ENCODE measurements at places on chromosomes 2 and 18.

DNA sequence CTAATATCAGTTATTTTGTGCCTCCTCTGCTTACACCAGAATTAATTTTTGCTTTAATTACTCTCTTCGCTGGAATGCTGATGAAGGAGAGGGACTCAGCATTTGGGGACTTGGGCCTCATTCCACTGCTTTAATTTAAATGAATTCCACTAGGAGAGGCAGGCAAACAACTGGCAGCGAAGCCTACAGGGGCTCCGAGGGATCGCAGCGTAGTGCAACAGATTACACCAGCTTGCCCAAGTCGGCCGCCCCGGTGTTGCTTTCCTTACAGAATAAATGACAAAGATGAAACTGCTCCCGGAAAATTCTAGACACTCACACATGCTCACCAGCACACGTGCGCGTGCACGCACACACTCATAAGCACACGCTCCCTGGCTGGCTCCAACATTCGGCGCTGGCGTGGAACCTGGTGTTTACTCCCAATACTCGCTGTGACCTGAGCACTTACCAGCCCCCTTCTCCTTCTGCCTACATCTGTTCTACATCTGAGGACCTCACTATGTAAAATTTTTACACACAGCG is 175.4 kb downstream of the ZNF521 start:
- no peak for DNase-seq

- DNase-seq, result no peak
Measured at GRCh38 chr18:51711298-51711889, 513.9 kb upstream of the MEX3C start.

- DNase-seq, result no peak
Measured at GRCh38 chr2:89833116-89833779, 1141.8 kb downstream of the RPIA start.

DNA sequence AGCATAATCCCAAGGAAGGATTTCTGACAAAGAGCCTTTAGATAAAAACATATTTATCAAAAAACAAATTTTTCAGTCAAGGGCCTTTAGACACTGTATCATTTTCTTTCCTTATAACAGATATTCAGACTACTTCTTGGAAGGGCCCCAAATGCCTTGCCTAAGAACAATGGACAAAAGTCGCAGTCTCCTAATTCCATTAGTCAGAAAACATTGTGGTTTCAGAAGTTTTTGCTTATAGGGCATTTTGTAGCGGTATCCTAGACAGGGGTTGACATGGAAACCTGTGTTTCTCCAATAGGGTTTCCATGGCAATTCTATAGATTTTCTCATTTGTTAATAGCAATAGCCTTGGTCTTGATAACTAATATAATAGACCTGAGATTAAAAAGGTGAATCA is 36.7 kb upstream of the AGPS start:
- no peak for DNase-seq

GRCh38 chr2:237459741-237460174 is 27.3 kb upstream of the MLPH start:
- no peak for DNase-seq

- no peak for DNase-seq
Measured at GRCh38 chr2:55052129-55053061, 2.1 kb upstream of the RTN4 start.

DNA sequence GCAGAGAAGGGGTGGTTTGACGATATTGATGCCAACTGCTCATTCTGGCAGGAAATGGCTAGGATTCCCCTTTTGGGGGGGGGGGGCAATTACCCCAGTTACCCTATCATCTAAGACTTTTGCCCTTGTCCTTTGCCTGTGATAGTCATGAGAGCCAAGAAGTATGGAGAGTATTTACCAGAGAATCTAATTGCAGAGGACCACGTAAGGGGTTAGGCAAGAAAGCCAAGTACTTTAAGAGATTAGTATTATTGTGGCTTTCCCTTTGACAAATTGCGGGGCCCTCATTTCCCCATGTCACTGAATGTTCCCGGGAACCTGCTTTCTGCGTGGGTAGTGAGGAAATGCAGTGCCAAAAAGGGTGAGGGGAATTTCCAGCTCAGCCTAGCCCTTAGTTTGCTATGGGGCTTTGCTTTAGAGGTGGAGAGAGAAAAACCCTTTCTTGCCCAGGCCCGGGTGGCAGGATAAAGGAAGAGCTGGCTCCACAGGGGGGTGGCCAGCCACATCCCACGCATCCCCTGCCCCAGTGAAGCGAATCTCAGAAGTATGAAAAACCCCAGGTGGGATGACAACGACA is 1.5 kb downstream of the AQP4 start:
- no peak for DNase-seq

- DNase-seq, result no peak
Measured at GRCh38 chr2:60230037-60230436, 323.4 kb downstream of the BCL11A start.

- DNase-seq, result no peak
Measured at GRCh38 chr18:40676668-40677067, 1278.4 kb upstream of the PIK3C3 start.

DNA sequence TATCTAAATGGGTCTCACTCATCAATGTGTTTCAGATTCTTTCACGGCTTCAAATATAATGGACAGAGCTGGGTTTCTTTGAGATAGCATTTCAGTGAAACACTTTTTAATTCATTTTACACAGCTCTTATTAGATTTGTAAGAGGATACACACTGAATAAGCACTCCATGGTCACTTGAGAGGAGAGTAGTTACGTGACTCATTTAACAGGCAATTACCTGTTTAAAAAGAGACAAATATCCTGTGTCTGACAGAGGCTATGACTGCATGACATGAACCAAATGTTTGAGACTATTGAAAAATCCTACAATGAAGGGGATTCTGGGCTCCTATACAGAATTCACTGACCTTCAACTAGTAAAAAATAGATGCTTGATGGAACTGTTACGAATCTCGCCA is 786.9 kb downstream of the EPHA4 start:
- no peak for DNase-seq

DNA sequence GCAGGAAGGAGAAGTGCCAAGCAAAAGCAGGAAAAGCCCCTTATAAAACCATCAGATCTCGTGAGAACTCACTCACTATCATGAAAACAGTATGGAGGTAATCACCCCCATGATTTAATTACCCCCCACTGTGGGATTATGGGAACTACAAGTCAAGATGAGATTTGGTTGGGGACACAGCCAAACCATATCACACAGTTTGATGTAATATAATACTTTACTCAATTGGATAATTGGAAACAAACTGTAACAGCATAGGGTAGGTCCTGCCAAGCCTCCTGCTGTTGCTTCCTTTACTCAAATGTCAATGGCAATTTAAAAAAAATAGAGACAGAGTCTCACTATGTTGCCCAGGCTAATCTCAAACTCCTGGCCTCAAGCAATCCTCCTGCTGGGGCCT is 15.5 kb upstream of the METTL21A start:
- DNase-seq, result no peak

- DNase-seq, result no peak
Measured at GRCh38 chr2:26562811-26563645, 78.1 kb downstream of the CIB4 start.

GRCh38 chr18:54765636-54766375 is 62.5 kb upstream of the RAB27B start:
- no peak for DNase-seq

GRCh38 chr18:7840411-7840810 is 273.3 kb downstream of the PTPRM start:
- no peak for DNase-seq

GRCh38 chr2:154452906-154453493 is 245.5 kb upstream of the KCNJ3 start:
- DNase-seq, result no peak

DNA sequence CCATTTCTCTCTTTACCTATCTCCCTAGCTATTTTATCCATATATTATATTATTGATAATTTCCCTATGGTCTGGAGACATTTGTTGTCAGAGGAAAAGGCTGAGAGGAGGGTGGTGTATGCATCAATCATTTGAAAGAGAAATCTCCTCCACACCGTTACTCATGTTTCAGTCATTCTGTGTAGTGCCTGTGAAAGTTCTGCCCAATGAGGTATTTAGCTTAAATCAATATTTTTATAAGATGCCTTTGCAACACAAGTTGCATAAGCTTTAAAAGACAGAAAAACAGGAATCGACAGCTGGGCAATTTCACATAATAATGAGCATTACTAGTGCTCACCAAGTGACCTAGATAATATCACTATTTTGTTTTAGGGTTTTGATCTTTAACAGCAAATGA is 363.7 kb upstream of the FSIP2 start:
- DNase-seq, result no peak

DNA sequence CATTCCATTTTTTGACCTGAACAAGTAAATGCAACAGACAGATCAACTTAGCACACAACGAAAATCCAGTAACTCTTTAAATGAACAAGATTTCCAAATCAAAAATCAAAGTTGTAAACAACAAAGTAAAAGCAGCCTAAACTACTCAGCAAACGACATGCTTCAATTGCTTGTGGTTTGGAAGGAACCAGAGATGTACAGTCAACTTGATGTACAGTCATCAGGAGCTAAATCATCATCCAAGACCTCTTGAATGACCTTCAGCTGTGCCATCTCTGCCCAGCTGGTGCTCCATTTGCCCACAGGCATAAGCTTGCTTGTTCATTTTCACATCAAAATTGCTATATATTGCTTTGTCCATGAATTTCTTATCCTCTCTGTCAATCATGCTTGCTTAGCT is 109.8 kb downstream of the UPP2 start:
- no peak for DNase-seq

DNA sequence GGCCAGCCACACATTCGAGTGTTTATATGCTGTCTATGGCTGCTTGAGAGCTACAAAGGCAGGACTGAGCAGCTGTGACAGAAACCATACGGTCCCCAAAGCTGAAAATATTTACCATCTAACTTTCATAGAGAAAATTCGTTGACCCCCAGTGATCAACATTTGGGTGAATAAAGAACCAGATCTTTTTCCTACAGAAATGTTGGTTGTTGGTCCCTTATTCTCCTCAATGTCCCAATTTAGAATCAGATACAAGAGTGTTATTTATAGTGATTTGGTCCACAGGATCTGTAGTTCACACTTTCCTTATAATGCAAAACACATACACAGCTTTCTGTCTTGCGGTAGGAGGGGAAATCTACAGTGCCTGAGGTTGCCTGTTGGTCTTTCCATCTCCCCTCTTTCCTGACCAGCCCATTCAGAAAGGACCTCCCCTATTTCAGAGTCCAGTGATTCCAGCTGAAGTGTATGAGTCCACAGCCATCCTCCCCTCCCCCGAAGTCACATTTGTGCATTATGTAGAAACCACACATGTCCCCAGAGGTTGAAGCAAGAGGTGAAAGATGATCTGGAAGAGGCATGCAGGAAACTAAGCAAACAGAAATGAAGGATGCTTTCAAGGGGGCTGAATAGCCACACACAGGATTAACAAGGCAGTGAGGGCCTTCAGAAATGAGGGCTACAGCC is 61.9 kb downstream of the SPRED2 start:
- no peak for DNase-seq

GRCh38 chr2:152251811-152252210 is 76.2 kb upstream of the STAM2 start:
- DNase-seq, result no peak

- DNase-seq, result no peak
Measured at GRCh38 chr2:47075361-47076125, 79.6 kb downstream of the STPG4 start.

- DNase-seq, result no peak
Measured at GRCh38 chr2:108585436-108585835, 51.2 kb downstream of the LIMS1 start.

- DNase-seq, result no peak
Measured at GRCh38 chr2:102266204-102266603, 45.2 kb upstream of the IL1RL1 start.

- no peak for DNase-seq
Measured at GRCh38 chr18:73752546-73752945, 395.1 kb downstream of the FBXO15 start.

DNA sequence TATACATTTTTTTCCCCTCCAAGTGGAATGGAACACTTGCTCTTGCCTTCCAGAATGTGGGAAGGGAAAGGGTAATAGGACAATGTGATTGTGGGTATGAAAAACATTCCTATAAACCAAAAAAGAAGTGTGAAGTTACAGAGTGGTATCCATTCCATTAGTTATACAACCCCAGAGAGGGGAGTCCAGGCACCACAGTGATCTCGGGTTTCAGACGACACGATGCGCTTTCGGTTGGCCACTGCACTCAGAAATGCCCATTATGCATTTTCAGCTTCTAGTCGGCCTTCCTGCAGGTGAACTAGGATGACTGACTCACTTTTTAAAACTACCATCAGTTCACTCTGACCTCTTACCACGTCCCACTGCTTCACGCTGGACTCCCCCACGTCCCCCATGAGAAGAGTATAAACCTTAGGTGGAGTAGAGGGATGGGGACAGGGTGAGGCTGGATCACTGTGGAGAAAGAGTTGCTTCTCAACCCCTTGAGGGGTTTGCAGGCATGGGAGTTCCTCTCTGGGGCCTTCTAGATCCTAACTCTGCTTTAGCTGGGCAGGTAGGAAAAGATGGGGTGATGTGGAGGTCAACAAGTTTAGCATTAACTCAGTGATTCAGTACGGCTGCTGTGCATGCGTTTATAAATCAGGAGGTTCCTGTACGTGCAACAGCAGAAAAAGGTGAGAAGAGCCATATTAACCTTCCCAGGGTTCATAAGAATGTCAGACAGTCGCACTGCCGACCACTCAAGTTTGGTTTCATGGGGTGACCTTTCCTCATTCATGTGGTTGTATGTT is 50.5 kb downstream of the ZNF532 start:
- no peak for DNase-seq

- no peak for DNase-seq
Measured at GRCh38 chr2:142585785-142586184, 291.7 kb upstream of the KYNU start.

GRCh38 chr2:12884713-12885282 is 168.1 kb downstream of the TRIB2 start:
- DNase-seq, result no peak

GRCh38 chr2:96325041-96325883 is at the start of gene ITPRIPL1:
Gene ITPRIPL1 (plus strand): TSS chr2:96325317. CDS start chr2:96325840, 523 bp downstream.
- DNase-seq, result no peak

- no peak for DNase-seq
Measured at GRCh38 chr2:182545420-182546167, 118.8 kb upstream of the PDE1A start.

DNA sequence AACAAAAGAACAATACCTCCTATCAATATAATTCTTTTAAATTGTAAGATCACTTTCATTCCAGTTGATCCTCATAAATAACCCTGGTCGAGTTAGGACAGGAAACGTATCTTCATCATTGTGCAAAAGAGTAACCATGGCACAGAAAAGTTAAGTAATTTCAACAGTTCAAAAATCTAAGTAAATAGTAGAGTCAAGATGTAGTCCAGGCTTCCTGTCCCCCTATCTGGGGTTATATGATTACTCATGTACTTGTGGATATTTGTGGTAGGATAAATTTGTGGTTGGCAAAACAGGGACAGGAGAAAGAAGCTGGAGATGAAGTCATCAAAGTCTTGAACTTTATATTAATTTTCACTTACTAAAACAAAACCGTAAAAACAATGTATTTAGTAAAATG is 772.6 kb downstream of the TSN start:
- no peak for DNase-seq

DNA sequence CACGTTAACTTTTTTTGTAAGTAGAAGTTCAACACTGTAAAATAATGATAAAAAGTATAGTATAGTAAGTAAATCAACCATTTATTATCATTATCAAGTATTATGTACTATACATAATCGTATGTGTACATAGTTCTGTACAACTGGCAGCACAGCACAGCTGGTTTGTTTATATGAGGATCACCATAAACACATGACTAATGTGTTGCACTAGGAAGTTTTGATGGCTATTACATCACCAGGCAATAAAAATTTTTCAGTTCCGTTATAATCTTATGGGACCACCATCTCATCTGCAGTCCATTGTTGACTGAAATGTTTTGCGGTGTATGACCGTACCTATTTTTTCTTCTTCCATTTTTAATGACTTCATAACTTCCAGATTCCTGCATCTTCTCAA is 39.2 kb upstream of the ZNF385B start:
- DNase-seq, result no peak
